ENCODE measurements at places on chromosomes 7 and 10.

DNA sequence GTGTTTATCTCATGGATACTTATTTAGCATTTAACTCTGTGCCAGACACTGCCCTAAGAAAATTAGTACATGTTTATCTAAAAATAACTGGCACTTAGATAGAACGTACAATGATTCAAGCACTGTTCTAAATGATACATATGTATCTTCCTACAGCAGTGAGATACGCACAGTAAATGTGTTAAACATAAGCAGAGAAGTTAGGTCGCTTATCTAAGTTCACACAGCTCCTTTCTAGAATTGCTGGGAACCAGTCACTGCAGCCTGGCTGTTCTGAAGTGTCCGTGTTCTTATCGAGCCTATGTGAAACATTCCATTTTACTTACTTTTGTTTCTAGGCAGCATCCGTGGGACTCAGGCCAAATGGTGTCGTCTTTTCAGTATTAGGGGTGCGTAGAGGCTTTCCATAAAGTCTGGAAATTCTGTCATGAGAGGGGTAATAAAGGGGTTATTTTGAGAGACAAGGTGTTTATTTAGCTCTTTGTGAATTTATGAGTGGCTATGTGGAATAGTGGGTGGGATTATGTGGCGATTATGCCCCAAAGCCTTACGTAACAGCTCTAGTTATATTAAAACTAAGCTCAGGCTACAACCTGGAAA, 186.9 kb downstream of the SND1 start:
- DNase-seq = no peak

DNA sequence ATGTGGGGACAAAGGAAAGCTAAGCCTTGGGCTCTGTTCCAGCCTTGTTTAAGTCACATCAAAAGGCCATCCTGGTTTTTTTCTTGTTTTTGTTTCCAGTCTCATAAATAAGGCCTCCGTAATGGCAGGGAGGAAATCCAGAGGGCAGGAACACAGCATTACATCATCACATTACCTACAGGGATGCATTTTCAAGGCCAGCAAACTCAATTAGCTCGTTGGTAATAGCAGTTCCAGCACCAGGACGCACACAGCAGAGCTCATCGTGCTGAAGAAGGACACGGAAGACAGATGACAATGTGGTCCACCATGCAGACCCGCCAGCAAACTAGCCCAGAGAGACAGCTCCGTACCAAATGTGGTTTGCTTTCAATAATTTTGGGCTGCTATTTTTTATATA, 1209.2 kb downstream of the TYW1 start:
- no peak for DNase-seq

DNA sequence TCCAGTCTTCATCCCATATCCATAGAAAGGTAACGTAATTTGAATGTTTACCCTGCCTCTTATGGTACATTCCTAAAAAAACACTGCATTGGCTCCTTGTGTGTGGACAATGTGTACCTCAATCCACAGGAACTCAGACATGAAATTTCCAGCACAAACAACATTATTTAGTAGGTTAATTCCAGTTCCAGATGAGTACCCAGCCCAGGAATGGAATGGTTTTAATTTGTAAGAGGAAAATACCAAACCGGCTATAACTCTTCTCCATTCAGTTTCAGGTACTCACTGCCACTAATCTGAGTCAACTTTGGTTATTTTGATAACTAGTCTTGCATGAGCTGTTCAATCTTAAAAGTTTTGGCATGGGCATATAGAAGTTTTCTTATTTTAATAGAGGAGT, 39.0 kb downstream of the TFPI2 start:
- no peak for DNase-seq

DNA sequence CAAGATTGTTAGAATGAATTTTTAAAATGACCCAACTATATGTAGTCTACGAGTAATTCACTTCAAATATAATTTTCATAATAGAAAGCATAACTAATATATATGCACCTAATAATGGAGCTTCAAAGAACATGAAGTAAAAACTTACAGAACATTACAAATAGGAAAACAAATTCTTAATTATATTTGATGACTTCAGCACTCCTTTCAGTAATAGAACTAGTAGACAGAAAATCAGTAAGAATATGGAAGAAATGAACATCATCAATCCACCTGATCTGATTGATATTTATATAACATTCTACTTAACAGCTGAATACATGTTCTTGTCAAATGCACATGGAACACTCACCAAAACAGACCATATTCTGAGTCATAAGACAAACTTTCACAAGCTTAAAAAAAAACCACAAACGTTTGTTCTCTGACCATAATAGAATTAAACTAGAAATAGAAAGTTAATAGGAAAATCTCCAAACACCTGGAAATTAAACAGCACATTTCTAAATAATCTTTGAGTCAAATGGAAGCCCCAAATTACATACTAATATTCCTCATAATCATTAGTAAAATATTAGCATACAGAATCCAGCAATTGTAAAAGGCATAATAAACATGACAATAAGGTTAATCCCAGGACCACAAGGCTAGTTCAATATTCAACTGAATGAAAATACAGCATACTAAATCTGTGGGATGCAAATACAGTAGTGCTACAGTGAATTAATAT, 48.0 kb downstream of the BRAF start:
- no peak for DNase-seq

GRCh38 chr10:1981976-1982375, 244.7 kb upstream of the ADARB2 start:
- no peak for DNase-seq

DNA sequence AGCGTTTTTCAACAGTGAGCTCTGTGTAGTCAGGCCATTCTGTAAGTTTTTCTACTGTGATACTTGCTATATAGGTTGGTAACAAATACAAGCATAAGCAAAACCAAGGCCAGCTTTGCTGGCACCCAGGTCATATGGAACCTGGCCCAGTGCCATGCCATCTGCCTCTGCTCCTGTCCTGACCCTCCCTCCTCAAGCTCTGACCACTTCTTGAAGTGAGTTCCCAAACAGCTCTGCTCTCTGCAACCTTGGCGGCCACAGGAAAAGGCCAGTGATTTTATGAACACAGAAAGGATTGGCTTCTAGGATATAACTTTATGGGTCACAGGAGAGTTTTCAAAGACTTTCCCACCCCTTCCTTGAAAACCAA, 12.8 kb downstream of the NOD1 start:
- no peak for DNase-seq

GRCh38 chr7:156918635-156919034, 25.7 kb upstream of the LMBR1 start:
- DNase-seq = no peak

DNA sequence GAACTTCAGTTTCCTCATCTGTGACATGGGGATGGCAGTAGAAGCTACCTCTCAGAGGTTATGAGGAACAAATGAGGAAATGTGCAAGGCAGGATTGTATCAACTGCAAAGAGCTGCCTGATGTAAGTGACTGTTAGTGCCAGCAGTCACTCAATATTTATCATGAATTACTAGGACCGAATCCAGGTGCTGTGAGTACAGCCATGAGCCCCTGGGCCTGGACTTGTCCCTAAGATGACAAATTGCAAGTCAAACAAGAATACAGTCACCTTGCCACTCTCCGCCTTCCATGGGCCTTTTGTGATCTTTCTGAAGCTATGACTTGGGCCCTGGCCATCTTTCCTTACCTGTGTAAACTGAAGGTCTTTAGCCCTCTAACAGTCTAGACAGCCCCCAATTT, 27.7 kb upstream of the TLX1 start:
- DNase-seq = no peak

DNA sequence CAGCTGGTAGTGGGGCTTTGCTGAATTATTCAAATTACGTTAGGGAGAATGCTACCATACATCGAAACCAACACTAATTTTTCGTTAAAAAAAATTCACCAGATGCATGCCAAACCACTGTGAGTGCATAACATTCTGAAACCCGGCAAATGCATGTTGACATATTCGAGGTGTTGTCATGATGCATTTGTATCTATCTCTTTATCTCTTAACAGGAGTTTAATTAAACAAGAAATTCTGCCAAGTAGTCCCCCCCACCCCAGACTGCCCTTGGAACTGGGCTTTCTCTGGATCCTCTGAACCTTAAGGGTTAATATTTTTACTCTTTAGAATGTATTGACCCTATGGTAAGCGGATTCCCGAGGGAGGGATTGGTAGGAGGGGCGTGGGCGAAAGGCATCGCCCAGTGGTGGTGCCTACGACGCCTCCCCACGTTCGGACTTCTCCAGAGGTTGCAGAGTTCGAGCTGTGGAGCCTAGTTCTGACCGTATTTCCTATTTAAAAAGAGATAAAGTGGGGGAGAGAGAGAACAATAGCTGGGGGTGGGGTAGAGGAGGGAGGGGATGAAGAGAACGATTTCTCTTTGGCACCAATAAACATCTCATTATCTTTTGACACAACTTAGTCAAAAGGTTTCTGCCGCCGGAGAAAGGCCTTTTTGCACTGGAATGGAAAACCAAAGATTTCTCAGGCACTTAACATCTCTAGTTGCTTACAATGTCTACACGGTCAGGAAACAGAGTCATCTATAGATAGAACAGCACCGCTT, 7.2 kb downstream of the DLX6 start:
- DNase-seq = no peak

DNA sequence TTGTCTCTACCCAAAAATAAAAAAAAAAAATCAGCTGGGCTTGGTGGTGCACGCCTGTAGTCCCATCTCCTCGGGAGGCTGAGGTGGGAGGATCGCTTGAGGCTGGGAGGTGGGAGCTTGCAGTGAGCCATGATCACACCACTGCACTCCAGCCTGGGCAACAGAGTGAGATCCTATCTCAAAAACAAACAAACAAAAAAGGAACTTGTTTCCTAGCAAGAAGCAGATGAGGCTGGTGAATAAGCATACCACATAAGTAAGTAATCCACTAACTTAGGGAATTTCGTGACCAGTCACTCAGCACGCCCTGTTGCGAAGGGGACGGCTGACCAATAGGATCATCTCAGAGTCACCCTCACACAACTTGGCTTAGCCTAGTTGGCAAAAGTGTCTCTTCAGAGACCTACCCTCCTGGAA, 64.6 kb downstream of the CUX1 start:
- no peak for DNase-seq

DNA sequence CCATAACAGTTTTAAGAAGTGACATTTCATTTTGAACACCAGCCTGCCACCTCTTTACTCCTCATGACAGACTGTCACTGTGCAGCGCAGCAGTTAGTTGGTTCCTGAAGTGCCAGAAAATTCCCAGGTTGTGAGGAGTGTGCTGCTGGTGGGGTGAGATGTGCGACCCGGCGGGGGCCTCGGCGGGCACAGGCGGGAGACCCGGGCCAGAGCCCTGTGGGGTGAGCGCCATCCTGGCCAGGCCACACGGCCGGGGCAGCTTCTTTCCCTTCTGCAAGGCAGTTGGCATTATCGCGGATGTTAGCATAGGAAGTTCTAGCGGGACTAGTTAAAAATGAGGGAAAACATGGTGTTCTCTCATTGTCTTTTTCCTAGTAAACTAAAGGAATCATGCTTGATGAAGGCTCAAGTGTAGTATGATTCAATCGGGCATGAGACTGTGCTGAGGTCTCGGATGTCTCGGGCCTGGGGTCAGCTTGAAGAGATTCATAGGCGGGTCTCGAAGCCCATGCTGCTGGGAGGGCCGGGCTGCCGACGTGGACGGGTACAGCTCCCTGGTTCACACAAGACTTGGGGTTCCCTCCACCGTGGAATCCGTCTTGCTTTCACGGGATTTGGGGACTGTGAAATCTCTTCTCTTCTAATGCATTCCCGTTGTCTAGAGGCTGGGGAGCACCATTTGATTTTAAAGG, 56.1 kb downstream of the MGMT start:
- no peak for DNase-seq

- DNase-seq = no peak
Observed at GRCh38 chr7:45985902-45986301, 64.8 kb upstream of the IGFBP3 start.

GRCh38 chr10:91215384-91215783, 5.1 kb upstream of the PCGF5 start:
- DNase-seq = no peak

DNA sequence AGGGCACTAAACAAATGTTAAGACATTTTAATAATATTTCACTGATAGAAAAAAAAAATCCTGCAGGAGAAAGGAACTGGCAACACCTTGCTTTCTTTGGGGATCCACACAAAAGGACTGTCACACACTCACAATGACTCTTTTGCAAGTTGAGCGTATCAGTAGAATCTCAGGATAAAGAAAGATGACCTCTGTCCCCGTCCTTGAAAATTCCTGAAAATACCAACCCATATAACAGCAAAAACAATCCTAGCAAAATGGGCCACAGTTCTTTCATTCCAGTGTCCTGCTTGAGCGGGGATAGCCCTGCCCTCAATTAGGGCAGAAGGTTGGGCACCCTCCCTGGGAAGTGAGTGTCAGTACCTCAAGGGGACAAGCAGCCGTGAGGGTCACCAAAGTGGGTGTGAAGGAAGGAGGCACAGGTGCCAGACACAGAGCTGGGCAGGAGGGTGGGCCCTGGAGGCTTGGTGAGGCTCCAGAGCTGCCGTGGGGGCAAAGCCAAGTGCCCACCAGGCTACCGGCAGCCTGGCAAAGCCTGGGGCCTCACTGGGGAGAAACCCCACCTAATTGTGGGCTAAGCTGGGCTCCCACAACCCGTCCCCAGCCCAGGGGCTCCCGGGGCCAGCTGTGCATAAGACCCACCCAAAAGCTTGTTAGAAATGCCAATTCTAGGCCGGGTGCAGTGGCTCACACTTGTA, 2.8 kb downstream of the WDR86 start:
- DNase-seq = no peak

GRCh38 chr7:106736508-106737201, 75.7 kb upstream of the CCDC71L start:
- peak; percentile 9 for DNase-seq

GRCh38 chr10:44393051-44393630, 8.2 kb upstream of the CXCL12 start:
- DNase-seq = no peak

- DNase-seq = no peak
Observed at GRCh38 chr10:110141185-110141584, 66.2 kb upstream of the MXI1 start.

GRCh38 chr7:72924386-72924732, 536 bp upstream of the POM121 start:
- no peak for DNase-seq

DNA sequence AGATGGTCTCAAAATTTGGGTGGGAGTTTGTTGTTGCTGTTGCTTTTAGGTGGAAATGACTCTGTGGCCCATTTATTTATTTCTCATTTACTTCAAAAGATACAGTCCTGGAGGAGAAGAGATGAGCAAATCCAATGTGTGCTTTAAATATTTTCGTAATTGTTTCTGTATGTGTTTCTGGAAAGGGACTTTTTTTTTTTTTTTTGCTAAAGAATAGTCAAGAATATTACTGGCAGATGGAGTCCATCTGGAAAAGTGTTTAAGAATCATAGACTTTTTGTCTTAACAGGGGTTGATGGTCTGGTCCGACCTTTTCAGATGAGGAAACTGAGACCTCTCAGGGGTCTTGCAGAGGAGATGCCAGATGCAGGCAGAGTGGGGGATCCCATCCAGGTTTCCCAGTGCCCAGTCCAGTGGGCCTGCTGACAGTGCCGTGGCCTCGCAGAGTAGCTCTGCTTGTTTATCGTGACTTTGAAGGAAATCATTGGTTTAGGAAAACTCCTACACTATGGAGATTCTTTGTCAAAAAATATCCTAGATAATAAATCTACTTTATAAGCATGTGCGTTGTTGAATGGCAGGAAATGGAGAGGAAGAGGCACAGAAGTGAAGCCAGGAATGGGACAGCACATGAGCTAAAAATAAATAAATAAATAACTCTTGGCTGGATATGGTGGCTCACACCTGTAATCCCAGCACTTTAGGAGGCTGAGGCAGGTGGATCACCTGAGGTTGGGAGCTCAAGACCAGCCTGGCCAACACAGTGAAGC, 164.3 kb upstream of the SVIL start:
- no peak for DNase-seq

GRCh38 chr7:69277366-69277765, 320.9 kb upstream of the AUTS2 start:
- no peak for DNase-seq

Measured in T-helper 9 cell (primary cell).